BJ (cell line): ENCODE measurements at places on chromosomes 11 and 22.

GRCh38 chr11:132408877-132409276 is 1038.5 kb downstream of the NTM start:
- no peak for DNase-seq

DNA sequence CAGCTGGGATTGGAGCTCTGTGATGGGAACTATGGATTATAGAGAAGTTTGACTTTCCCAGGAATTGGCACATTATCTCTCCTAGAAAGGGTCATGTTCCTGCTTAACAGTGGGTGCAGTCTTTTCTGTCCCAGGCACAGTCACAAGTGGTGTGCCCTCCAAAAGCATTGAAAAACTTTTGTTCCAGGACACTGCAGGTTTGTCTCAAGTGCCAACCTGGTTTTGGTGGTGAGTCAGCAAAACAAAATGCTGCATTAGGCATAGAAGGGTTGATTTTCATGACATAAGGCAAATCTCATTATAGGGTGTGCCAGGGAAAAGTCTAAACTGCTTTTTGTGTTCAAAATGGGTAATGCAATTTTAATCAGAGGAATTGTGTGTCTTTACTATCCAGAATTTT is 4.9 kb downstream of the HTATIP2 start:
- DNase-seq: no peak

- DNase-seq: peak; percentile 26
Observed at GRCh38 chr11:129223701-129224149, 31.6 kb upstream of the ARHGAP32 start.

- no peak for DNase-seq
Observed at GRCh38 chr22:35838855-35839576, 121.3 kb downstream of the APOL5 start.

DNA sequence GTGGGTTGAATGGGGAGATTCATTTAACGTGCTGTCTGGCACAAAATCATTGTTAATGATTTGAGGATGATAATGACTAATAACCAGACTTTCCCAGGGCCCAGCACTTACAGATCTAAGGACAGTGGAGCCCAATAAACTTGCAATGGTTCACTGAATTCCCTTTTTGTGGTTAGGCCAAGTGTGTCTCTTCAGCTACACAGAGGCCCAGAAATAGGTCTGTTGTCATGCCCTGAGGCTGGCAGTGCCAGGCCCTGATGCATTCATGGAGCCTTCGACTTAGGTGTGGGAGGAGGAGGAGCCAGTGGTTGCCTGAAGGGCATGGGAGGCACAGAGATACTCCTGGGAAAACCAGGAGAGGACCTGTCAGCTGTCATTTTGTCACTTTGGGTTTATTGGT is 56.1 kb downstream of the KIAA1671 start:
- DNase-seq: no peak

GRCh38 chr11:114782650-114783310 is 104.5 kb downstream of the NXPE2 start:
- DNase-seq: no peak

GRCh38 chr22:43654271-43654670 is 157.8 kb downstream of the EFCAB6 start:
- DNase-seq: no peak

DNA sequence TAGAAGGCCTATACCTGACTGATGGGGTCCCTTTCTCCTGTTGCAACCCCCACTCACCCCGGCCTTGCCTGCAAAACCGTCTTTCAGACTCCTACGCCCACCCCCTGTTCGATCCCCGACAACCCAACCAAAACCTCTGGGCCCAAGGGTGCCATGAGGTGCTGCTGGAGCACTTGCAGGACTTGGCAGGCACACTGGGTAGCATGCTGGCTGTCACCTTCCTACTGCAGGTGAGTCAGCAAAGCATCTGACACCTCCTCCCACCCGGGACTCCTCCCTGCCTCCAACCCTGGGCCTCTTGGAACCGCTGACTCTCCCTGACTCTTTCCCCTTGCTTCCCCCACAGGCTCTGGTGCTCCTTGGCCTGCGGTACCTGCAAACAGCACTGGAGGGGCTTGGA is 1.2 kb downstream of the ROM1 start:
- DNase-seq: no peak

- DNase-seq: no peak
Observed at GRCh38 chr22:29727131-29727523, 7.3 kb downstream of the CABP7 start.

DNA sequence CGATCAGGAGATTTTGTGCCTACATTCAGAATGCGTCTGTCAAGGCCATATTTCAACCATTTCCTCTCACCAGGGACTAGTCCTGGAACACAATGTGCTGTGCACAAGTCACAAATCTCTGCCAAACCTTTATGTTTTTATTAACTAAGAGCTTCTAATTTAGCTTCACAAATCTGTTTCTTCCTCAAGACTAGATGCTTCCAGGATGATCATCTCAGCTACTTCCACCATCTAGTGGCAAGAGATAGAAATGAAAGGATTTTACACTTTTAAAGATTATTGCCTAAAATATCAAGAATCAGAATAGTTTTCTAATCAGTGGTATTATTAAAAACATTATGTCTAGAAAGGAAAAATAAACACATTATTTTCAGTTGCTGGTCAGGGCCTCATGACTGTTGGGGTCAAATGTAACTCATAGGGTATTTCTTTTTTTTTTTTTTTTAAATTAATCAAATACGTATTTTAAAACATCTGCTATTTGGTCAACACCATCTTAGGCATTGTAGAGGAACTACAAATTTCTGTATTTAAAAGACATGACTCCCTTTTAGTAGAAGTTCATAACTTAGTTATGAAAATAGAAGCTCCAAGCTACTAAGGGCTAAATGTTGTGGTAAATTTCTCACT is 1102.6 kb downstream of the DLG2 start:
- no peak for DNase-seq

GRCh38 chr11:134556186-134556585 is 144.1 kb upstream of the B3GAT1 start:
- no peak for DNase-seq

GRCh38 chr11:118979434-118979833 is 7.9 kb downstream of the FOXR1 start:
- DNase-seq: no peak

DNA sequence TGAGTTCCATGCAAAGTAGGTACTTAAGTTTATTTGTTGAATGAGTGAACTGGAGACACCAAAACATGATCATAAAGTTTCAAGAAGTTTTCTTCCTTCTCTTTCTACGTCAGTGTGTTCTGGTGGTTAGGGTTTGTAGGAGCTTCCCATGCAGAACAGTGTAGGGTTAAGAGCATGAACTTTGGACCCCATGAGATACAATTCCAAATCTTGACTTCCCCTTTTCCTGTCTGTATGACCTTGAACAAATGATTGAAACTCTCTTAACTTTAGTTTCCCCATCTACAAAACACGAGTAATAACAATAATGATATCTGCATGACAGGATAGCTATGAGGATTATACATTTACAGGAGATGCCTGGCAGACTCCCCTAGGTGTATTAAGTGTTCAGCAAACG is 41.0 kb upstream of the TENM4 start:
- no peak for DNase-seq

DNA sequence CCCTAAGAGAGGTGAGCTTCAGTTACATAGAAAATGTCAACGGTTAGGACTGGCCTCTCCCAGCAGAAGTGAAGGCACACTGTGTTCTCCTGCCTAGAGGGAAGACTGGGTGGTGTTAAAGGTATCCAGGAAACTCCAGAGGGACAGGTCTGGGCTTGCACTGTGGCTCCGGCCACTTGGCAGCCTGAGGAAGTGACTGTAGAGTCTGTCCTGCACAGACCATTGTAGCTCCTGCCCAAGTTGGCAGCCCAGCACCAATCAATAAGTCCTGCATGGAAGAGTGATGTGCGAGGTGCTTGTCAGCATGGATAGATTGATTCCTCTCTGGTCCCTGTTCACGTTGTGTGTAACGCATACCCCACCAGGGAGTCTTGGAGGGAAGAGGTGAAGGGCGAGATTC is 284.8 kb downstream of the TENM4 start:
- DNase-seq: no peak

DNA sequence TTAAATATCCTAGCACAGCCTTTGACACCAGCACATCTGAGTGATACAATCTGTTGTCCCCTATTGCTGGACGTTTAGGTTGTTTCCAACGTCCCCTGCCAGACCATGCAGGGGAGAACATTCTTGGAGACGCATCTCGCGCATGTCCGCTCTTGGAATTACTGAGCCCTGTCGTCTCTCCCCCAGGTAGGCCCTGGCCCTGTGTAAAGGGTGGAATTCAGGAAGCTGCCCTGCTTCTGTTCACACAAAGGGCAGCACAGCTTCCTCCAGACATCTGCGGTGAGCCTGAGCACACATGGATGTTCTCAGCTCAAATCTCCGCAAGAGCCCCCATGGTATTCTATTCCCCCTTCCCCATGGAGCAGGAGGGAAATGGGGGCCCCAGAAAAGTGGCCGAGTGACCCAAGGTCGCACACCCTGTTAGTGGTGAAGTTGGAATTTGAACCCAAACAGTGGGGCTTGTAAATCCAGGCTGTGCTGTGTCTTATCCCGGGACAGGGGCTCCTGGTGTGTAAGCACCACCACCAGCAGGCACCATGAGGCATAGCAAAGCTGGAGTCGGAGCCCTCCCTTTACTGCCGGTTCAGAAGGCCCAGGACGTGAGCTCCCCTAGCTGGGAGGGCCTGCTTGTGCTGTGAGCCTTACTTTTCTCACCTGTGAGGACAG is 5.0 kb upstream of the FGF19 start:
- no peak for DNase-seq

GRCh38 chr11:12691473-12691872 is 17.3 kb downstream of the TEAD1 start:
- no peak for DNase-seq

DNA sequence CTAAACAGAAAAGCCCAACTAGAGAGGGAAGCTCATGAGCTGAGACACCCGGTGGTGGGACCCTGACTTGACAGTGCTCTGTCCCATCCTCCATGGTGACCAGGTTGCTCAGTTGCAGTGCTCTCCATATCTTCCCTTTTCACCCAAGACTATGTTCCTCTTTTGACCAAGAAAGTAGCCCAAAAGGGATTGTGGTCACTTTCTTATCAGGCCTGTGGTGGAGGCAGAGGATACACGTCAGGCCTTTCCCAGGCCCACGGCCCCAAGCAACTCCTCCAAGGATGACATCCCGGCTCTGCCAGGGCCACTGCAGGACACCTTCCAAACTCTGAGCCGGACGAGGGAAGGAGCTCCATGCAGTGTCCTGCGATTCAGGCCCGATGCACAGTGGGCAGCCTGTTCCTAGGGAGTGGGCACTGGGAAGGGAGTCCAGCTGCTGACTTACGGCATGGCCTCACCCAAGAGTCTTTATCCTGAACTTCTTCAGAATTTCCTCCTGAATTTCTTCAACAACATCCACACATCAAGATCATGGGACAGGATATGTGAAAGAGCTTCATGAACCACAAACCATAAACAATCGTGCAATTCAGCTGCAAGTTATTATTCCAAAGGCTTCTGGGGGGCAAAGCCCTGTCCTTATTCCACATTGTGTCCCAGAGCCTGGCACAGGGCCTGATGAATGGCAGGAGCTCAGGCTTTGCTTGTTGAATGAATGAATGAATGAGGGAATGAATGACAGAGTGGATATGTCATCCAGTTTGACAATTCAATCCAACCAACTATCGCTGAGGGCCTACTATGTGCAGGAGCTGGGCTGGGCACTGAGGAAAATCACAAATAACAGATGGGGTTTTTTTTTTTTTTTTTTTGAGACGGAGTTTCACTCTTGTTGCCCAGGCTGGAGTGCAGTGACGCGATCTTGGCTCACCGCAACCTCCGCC is 36.0 kb upstream of the MYH9 start:
- no peak for DNase-seq

DNA sequence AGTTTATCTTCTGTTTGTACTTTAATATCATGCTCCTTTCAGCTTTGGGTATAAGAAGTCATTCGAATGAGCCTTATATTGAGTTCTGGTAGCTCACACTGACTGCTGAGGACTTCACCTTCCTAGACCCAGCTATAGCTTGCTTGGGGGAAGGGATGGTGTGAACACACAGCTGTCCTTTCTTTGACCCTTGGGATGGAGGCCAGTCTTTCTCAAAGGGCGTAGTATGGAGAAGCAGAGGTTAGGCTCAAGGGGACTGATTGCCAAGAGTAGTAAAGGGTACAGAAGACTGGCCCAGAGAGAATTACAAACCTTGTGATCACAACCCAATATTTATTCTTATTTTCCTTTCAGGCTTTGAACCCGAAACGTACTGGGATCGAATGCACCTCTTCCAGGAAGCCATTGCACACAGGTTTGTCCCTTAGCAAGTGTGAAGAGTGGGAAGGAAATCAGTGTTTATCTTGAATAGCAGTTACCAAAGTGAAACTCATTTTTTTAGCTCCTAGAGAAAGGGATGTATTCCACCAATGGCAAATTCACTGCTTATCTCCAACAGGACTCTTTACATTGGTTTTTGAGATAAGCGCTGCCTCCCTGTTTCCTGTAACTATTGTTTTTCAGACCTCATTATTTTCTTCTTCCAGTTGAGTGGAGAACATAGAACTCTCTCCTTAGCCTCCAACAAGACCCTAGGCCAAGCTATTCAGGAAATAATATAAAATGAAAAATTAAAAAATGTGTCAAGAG is 42.8 kb upstream of the YWHAH start:
- no peak for DNase-seq

DNA sequence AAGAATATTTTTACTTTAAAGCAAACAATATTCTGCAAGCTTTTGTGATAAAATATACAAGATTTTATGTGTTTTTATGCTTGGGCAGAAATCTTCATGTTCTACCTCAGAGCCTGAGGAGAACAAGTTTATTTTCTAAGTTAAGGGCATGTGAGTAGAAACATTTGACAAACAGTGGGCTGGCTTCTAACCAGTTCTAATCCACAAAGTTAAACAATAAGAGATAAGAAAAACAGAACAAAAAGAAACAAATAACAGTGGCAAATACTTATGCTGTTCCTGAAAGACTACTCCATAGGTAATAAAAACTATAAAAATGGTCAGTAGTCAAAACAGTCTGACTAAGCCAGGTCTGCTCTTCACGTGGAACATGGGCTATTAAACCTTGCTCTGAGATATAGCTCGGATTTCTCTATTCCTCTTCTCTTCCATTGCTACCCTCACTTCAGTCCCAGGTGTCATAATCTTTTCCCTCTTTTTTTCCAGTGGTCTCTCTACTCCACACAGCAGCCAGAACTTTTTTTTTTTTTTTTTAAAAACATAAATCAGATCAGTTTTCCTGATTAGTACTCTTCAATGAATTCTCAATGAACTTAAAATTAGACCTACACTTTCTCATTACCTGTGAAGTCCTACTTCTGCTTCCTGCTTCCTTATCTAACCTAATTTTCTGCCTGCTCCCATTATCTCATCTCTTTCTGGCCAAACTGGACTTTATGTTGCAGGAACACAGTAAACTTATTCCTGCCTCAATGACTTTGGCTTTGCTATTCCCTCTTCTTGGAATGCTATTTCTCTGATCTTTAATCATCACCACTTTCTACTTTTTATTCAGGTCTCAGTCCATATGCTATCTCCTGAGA is 671.1 kb upstream of the CCDC90B start:
- no peak for DNase-seq

DNA sequence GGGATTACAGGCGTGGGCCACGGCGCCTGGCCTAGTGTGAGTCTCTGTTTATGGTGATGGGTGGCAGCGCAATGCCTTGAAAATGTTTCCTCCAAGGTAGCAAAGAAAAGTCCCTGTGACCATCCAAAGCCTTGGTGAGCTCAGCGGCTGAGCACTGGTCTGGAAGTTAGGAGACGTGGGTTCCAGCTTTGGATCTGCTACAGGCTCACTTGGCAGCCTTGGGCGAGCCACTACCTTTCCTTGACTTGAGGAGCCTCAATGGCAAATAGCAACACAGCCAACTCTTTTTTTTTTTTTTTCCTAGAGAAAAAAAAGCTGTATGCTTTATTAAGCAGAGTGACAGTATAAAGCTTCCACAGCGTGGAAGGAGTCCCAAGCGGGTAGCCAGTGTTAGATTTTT is 61.3 kb upstream of the RASD2 start:
- DNase-seq: no peak

- no peak for DNase-seq
Observed at GRCh38 chr11:72326151-72326848, 82.3 kb upstream of the PHOX2A start.
